ENCODE measurements at places on chromosomes 6 and 20.

DNA sequence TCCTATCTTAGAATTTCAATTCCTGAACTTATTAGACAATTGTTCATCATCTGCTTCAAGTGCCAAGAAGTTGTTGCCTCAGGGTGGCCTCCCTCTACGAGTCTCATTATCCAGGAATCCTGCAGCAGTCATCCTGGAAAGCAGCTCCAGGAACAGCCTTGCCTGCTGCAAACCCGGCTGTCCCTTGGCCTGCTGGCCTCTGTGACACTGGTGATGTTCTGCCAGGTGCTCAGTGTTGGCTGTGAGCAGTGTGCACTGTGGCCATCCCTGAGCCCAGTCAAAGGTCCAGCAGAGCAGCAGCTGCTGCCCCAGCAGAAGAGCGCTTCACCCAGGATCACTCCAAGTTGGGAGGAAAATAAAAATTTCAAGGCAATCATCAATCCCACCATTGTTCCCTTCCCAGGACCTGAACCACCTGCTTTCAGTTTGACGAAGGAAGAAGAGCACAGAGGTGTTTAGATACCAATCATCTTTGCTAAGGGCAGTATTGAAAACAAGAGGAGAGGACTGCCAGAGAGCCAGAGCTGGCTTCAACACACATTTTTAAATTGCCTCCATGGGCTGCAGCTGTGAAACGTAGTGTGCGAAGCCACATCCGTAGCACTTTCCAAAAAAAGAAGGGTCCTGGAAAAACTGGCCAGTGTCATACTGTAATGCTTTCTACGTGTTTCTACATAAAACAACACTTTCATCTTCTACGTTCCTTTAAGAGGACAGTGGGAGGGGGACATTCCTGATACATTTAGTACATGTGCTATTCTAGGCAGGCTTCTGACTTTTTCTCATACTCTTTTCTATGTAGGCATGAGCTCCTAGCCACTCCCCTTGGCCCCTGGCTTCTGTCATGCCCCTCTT lies 7.2 kb upstream of the FAM50B start:
- no peak overlapping the region for H3K27ac ChIP-seq
- H3K36me3 ChIP-seq = no peaks in the 10 kb centered on the region
- no peaks in the 10 kb centered on the region for H3K4me1 ChIP-seq
- no peaks in the 10 kb centered on the region for H3K27me3 ChIP-seq
- H3K4me3 ChIP-seq = no peak overlapping the region

DNA sequence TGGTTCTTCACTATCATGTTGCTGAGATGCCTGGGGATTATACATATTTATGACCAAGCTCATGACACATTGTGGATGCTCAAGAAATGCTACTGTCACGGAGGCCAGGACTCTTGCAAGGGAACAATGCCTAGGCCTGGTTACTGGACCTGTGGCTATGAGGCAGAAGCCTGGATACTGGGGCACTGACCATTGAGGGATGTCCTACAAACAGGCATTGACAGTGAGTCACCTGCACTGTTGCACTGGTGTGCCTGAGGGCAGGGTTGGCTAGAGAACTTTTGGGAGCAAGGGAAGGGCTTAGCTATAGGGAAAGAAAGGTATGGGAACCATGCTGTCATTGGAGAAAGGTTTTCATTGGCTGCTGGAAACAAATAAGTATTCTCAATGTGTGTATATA lies 313.1 kb upstream of the SUPT3H start:
- no peak for DNase-seq
- H3K4me1 ChIP-seq = no peaks in the 10 kb centered on the region
- H3K27me3 ChIP-seq = no peaks in the 10 kb centered on the region

DNA sequence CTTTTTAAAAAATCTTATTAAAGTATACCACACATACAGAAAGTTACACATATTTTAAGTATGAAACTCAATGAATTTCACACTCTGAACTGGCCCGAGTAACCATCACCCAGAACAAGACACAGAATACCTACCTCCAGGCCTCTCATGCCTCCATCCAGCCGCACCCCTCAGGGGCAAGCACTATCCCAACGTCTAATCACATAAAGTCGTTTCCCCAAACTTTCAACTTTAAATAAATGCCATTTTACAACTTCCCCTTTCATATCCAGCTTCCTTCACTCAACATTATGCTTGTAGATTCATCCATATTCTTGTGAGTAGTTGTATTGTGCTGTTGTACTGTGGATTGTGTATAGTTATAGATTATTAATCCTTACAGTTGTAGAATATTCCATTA lies 539.1 kb downstream of the CD83 start:
- no peaks in the 10 kb centered on the region for H3K36me3 ChIP-seq
- H3K4me1 ChIP-seq = peaks cover 20% of the 10 kb centered on the region
- no peak overlapping the region for H3K4me3 ChIP-seq
- DNase-seq = no peak
- no peak overlapping the region for H3K27ac ChIP-seq

- DNase-seq = no peak
- no peak overlapping the region for H3K27ac ChIP-seq
- H3K4me3 ChIP-seq = no peak overlapping the region
- H3K36me3 ChIP-seq = no peaks in the 10 kb centered on the region
These were observed 20.3 kb downstream of the CITED2 start for GRCh38 chr6:139354189-139354588.
